ENCODE measurements at places on chromosomes 11 and 22. TPM values are rescaled to one million over a fixed set of nuclear protein-coding genes. Genes with fewer than 3 reads are reported as not detected.

DNA sequence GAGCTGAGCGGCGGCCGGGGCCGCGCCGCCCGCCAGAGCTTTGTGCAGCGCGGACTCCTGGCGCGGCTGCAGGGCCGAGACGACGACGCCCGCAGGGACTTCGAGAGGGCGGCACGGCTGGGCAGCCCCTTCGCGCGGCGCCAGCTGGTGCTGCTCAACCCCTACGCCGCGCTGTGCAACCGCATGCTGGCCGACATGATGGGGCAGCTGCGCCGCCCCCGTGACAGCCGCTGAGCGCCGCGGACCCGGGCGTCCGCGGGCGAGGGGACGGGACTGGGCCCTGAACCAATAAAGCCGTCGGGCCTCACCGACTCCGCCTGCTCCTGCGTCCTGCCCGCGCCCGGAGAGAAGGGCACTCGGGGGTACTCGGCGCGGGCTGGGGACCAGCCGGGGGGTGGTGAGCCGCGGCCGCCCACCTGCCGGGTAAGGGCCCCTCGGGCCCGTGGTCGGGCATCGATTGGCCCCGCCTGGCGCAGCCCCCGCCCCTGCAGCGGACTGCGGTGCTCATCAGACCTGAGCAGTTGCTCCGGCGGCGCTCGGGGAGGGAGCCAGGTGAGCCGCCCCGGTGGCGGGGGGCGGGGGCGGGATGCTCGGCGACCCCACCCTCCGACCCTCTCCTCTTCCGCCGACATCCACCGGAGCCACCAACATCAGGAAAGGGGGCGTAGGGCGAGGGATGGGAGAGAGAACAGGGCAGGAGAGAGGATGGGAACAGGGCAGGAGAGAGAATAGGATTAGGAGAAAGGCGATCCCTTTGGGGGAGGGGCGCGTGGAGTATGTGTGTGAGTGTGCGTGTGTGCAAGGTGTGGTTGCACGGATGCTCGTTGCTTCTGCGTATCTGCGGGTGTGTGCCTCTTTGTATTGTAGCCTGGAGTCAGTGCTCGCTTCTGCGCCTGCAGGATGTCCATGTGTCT is at the start of gene TMEM25:
TMEM25 (plus strand) TSS at position 510 of the 914 bp plus-strand sequence. CDS start 610 bp downstream, outside the sequence.
- H3K27me3 ChIP-seq = no peaks in the 10 kb centered on the region
- peak; percentile 72 for DNase-seq
- peaks cover 21% of the 10 kb centered on the region for H3K4me1 ChIP-seq
- H3K36me3 ChIP-seq = no peaks in the 10 kb centered on the region
- peak within 1 kb of the TSS; percentile 42 for H3K27ac ChIP-seq

GRCh38 chr11:8261291-8261690 is 2.4 kb downstream of the LMO1 start:
- H3K36me3 ChIP-seq = no peaks in the 10 kb centered on the region
- H3K4me1 ChIP-seq = peaks cover 13% of the 10 kb centered on the region
- no peak overlapping the region for H3K27ac ChIP-seq
- H3K27me3 ChIP-seq = no peaks in the 10 kb centered on the region
- H3K4me3 ChIP-seq = no peak overlapping the region

DNA sequence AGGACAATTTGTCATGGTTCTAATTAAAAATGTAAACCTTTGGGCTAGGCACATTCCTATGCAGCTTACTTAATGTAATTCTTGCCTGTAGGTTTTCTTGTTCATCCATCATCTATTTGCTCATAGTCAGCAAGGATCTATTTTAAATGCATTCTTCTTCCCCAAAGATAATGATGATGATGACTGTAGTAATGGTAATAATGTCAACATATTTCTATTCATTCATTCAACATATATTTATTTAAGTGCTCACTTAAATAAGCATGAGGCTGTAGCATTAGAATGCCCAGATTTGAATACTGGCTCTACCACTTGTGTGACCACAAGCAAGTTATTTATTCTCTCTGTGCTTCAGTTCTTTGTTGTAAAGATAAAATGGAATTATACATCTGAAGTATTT is 169.6 kb upstream of the SYN3 start:
- DNase-seq = no peak
- H3K4me3 ChIP-seq = no peak overlapping the region
- no peaks in the 10 kb centered on the region for H3K36me3 ChIP-seq
- H3K27me3 ChIP-seq = no peaks in the 10 kb centered on the region

- peaks cover 14% of the 10 kb centered on the region for H3K27me3 ChIP-seq
- no peak overlapping the region for H3K4me3 ChIP-seq
- H3K4me1 ChIP-seq = peaks cover 31% of the 10 kb centered on the region
- H3K27ac ChIP-seq = no peak overlapping the region
Observed at GRCh38 chr22:29165321-29166060, 40.2 kb upstream of the EMID1 start.

DNA sequence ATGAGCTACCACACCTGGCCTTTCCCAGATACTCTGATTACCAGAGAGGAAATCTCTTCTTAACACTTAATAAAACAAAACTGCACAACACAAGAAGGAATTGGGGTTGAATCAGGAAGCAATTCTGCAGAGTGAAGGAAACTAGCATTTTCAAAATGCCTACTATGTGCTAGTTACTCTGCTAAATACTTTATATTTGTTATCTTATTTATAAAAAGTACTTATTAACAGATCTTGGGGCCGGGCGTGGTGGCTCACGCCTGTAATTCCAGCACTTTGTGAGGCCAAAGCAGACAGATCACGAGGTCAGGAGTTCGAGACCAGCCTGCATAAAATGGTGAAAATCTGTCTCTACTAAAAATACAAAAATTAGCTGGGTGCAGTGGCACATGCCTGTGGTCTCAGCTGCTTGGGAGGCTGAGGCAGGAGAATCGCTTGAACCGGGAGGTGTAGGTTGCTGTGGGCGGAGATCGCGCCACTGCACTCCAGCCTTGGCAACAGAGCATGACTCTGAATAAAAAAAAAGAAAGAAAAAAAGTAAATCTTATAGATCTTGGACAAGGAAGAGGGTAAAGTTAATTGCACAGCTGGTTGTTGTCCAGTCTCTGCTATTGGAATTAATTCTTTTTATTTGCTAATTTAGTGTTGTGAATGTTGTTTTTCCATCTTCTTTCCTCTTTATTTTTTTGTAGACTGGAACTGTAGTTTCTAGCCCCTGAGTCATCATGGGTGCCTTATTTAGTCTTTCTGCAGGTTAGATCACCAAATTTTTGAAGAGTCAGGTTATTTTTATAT is 22.1 kb downstream of the TMEM135 start:
- H3K4me1 ChIP-seq = no peaks in the 10 kb centered on the region
- no peaks in the 10 kb centered on the region for H3K27me3 ChIP-seq
- DNase-seq = no peak
- no peaks in the 10 kb centered on the region for H3K36me3 ChIP-seq

GRCh38 chr22:30143265-30143664 is 63.0 kb downstream of the HORMAD2 start:
- no peaks in the 10 kb centered on the region for H3K4me1 ChIP-seq
- H3K4me3 ChIP-seq = no peak overlapping the region
- no peak overlapping the region for H3K27ac ChIP-seq
- H3K36me3 ChIP-seq = no peaks in the 10 kb centered on the region
- no peak for DNase-seq

GRCh38 chr11:75582506-75582894 is 20.4 kb downstream of the SERPINH1 start:
- H3K4me1 ChIP-seq = peaks cover 29% of the 10 kb centered on the region
- no peaks in the 10 kb centered on the region for H3K27me3 ChIP-seq
- no peak for DNase-seq
- H3K4me3 ChIP-seq = no peak overlapping the region
- H3K27ac ChIP-seq = no peak overlapping the region

DNA sequence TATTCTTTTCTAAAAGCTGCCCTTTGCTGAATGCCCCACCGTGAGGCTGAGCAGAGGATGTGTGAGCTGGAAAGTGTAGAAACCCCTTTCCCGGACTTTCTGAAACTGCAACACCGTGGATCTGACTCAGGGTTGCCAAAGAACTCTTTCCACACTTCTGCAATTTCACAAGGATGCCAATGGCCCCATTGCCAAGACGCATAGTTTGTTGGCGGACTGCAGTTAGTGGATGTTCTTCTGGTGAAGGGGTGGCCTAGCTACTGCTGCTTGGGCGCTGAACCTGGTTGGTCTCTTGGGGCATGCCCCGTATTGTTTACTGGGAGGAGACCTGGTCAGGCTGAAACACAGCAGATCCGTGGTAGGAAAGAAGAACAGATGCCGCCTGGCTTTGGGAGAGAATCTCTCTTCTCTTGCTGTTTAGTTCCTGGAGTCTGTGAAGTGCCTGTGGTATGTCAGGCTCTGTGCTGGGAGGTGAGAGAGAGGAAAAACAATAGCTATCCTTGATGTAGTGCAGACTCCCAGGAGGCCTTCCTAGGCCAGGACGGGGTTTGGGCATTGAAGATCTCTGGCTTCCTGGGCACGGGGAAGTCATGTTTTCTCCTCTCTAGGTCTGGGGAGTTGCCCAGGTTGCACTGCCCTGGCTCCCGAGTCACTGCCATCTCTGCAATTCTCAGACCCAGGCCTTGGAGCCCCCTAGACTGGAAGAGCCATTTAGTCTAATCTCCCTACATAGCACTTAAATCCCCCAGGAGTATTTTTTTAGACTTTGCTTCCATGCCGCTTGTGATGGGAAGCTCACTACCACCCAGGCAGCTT is 26.9 kb downstream of the CD82 start:
- peaks cover 29% of the 10 kb centered on the region for H3K4me1 ChIP-seq
- no peak overlapping the region for H3K4me3 ChIP-seq
- H3K27me3 ChIP-seq = no peaks in the 10 kb centered on the region
- H3K36me3 ChIP-seq = no peaks in the 10 kb centered on the region
- DNase-seq = no peak

Gene NCAM1
- not detected for polyA plus RNA-seq

DNA sequence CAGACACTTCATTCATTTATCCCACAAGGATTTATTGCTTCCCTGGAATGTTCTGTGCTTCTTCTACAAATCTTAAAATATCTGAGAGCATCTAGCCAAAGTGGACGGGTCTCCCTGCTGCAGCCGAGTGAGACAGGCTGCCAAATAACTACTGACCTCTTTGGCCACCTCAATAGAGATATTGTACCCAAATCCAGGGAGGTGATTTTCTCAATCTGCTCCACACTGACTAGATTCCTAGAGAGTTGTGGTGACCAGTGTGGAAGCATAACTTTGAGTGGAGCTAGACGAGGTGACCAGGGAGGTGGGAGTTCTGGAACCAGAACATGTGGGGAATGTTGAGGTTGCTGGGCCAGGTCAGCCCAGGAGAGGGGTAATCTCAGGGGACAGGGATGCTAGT is 77.5 kb downstream of the THAP12 start:
- H3K36me3 ChIP-seq = no peaks in the 10 kb centered on the region
- H3K4me3 ChIP-seq = no peak overlapping the region
- no peaks in the 10 kb centered on the region for H3K4me1 ChIP-seq

Gene TAF10
- 156 TPM for polyA plus RNA-seq

Gene TNNI2
- polyA plus RNA-seq = 28.6 TPM

Gene H19
- not detected for polyA plus RNA-seq

GRCh38 chr11:78489184-78489583 is 71.6 kb upstream of the GAB2 start:
- peaks cover 3% of the 10 kb centered on the region for H3K36me3 ChIP-seq
- DNase-seq = no peak
- H3K27me3 ChIP-seq = no peaks in the 10 kb centered on the region
- H3K27ac ChIP-seq = no peak overlapping the region

Gene JAML
- 2.4 TPM for polyA plus RNA-seq
